NCI-H1417 treated with DMSO at 0.1 percent for 48 hours (cell line): ENCODE measurements at places on chromosomes 3 and 15.

- DNase-seq: peak; percentile 63
Observed at GRCh38 chr3:39180546-39181346, 11.6 kb downstream of the XIRP1 start.

DNA sequence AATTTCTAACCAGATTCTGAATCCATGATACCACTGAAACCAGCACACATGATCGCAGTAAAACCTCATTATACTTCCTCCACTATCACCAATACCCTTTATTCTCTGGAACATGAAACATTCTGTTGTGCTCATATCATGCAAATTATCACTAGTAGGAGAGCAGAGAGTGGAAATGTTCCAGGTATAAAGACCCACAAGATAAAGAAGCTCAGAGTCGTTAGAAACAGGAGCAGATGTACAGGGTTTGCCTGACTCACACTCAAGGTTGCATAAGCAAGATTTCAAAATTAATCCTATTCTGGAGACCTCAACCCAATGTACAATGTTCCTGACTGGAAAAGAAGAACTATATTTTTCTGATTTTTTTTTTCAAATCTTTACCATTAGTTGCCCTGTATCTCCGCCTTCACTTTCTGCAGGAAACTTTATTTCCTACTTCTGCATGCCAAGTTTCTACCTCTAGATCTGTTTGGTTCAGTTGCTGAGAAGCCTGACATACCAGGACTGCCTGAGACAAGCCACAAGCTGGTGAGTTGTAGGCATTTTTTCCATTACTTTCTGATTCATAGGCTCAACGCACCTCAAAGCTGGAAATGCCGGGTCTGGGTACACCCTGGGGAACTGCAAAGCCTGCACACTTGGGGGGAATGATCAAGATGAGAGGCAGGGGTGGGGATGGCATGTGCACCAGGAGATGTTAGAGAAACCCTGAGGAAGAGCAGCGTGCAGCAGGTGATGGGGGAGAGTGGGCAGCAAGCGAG, at the start of gene CCR2:
Gene CCR2, plus strand, starts transcription at position 465 of the 764 bp plus-strand sequence. CDS start 3,417 bp downstream, outside the sequence.
- DNase-seq: no peak

DNA sequence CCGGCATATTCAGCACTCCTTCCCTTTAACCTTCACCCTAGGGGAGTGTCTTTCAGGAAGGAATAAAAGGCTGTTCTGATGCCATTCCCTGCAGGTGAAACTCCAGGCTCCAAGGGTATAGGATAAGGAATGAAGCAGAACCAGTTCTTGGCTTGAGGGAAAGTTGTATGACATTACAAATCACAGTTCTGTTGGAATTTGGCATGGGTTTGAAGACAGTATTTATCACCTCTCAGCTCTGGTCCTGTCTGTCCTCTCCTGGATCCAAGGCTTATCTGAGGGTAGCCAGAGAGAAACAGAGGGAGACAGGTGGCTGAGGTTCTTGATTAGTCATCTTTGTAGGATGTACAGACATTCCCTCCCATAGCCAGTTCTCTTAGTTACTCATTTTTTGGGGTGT, 37.1 kb downstream of the RAB11A start:
- no peak for DNase-seq

GRCh38 chr3:61562042-61562720, 810 bp downstream of the PTPRG start:
- DNase-seq: no peak

- DNase-seq: no peak
Observed at GRCh38 chr3:128195369-128195768, 42.1 kb downstream of the EEFSEC start.

- DNase-seq: no peak
Observed at GRCh38 chr3:112013058-112013783, 14.5 kb downstream of the TAGLN3 start.

- DNase-seq: no peak
Observed at GRCh38 chr3:50567011-50567385, 549 bp downstream of the C3orf18 start.

DNA sequence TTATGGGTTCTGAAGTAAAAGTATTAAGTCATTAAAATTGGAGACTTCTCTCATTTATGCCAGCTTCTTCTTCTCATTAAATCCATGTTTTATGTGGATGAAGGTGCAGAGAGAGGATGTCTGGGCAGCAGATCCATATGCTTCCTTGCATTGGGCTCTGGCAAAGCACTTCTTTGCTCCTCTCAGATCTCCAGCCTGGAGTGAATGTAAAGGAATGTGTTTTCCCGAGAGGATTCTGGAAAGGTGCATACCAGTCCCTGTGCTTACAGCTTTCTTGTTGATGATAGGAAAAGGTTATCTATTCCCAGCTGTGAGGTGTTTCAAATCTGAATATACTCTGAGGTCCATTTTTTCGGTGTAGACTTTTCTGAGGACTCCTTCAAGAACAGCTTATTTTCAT, 79.9 kb upstream of the PEX5L start:
- DNase-seq: no peak

DNA sequence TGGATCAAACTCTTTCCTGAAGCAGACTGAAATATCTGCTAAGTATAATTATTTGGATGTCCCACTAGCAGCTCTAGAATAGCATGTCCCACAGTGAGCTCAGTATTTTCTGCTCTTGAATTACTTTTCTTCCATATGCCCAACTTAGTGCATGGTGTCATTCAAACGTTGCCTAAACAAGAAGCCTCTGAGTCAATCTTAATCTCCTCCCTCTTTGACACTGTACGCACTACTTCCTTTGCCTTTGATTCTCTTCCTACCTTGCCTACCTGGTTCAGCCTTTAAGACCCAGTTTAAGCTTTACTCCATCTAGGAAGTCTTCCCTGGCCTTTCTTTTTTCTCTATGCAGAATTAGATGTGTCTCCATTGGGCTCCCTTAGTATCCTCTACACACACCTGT, 54.5 kb downstream of the SEC22A start:
- no peak for DNase-seq

DNA sequence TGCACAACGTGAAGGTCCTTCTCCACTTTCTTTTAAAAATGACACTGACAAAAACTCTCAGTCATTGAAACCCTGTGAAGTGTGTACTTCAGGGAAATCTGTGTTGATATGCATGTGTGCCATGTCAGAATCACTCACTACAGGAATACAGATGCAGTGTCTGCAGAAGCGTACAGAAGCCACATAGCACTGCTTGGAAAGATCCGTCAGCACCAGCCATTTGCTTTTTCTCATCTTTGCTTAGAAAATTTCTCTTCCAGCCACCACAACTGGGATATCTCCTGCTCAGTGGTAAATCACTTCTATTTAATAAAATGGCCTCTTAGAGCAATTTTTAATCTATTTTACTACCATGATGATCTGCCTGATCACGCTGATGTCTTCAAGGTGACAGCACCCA, 91.3 kb upstream of the ARHGEF26 start:
- no peak for DNase-seq

DNA sequence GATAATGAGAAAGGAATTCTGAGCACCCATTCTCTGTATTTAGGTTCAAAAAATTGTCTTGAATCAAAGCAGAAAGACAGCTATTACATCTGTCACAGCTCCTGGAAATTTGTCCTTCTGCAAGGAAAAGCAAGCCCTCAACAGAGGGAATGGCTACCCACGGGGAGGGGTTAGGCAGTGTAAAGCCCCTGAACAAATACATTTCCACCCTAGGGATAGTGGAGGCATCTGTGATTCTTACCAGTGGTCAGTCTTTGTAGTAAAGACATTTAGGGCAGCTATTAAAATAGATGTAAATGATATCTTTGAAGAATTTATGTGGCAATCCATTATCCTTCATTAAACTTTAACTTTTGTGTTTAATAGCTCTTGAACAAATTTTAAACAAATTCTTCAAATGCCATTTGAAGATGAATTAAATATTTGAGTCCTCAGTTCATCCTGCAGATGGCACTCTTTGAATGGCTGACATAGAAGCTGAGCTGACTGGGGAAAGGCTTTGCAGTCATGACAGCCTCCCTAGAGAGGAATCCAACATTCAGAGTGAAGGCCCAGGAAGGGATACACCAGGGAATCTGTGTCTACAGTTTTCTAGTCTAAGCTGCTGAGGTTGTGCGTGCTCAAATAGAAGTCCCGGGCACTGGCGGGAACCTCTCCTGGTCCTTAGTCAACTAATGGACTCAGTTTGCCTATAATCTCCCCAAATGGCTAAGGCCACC, 359.7 kb upstream of the ROPN1 start:
- DNase-seq: no peak

DNA sequence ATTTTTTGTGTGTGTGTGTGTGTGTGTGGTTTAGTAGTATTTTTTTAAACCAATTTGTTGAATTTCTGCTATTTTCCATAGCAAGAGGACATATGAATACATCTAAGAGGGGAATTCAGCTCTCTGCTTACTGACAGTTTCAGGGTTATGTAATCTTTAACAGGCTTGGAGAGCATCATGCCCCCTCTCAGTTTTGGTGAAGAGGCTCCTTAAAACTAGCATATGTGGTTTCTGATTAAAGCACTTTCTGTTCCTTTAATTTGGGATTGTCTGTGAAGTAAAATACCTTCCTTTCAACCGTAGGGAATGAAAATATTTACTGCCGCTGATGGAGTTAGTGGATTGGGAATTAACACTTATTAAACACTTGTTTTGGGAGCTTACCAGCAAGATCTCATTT, 19.4 kb upstream of the NFKBIZ start:
- no peak for DNase-seq

- DNase-seq: no peak
Observed at GRCh38 chr3:25214034-25214433, 214.0 kb upstream of the RARB start.
